Activated CD4-positive, alpha-beta T cell treated with anti-CD3 and anti-CD28 coated beads, Interleukin-10, Interleukin-2, amounts not matched to agents 100 ng/mL and 50 ng/mL, durations not matched to agents 16 hours and 8 hours (primary cell): ENCODE measurements at places on chromosomes 5 and 9.

GRCh38 chr5:113421693-113422092 is 13.1 kb downstream of the TSSK1B start:
- no peak for DNase-seq

DNA sequence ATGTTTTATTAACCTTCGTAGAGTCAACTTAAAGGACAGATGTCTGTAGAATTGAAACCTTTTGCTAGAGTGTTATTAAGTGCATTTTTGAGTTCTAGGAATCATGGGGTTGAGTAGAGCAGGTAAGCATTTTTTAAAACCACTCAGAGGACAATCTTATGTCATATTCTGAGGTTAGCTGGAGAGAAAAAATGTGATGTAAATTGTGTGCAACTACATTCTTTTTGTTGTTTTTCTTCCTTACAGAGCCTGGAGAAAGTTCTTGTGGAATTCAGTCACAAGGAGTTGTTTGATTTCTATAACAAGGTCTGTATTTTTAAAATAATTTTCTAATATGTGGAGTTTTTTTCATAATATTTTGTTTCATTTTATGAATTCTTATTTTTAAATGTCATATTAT is 206.4 kb downstream of the COMMD10 start:
- DNase-seq, result no peak

- no peak for DNase-seq
Measured at GRCh38 chr5:61370506-61370905, 38.4 kb downstream of the ZSWIM6 start.

- no peak for DNase-seq
Measured at GRCh38 chr9:117744856-117745389, 40.7 kb downstream of the TLR4 start.

GRCh38 chr9:125758986-125759763 is 12.0 kb downstream of the PBX3 start:
- DNase-seq, result no peak

- no peak for DNase-seq
Measured at GRCh38 chr5:173016598-173017046, 33.1 kb downstream of the ATP6V0E1 start.

DNA sequence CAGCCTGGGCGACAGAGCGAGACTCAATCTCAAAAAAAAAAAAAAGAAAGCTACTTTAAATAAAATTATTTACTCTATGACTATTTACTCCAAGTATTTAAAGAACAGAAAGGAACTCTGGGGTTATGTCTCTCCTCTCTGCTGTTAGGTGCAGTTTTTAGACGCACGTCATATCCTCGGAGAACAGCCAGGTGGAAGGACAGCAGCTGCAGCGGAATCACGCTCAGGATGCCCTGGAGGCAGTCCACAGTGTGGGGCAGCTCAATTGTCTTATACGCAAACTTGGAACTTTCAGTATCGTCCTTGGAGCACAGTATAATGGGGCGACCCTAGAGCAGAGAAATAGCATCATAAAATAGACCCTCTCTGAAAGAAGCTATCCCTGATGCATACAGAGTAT is 10.4 kb upstream of the MAPK9 start:
- DNase-seq, result no peak

DNA sequence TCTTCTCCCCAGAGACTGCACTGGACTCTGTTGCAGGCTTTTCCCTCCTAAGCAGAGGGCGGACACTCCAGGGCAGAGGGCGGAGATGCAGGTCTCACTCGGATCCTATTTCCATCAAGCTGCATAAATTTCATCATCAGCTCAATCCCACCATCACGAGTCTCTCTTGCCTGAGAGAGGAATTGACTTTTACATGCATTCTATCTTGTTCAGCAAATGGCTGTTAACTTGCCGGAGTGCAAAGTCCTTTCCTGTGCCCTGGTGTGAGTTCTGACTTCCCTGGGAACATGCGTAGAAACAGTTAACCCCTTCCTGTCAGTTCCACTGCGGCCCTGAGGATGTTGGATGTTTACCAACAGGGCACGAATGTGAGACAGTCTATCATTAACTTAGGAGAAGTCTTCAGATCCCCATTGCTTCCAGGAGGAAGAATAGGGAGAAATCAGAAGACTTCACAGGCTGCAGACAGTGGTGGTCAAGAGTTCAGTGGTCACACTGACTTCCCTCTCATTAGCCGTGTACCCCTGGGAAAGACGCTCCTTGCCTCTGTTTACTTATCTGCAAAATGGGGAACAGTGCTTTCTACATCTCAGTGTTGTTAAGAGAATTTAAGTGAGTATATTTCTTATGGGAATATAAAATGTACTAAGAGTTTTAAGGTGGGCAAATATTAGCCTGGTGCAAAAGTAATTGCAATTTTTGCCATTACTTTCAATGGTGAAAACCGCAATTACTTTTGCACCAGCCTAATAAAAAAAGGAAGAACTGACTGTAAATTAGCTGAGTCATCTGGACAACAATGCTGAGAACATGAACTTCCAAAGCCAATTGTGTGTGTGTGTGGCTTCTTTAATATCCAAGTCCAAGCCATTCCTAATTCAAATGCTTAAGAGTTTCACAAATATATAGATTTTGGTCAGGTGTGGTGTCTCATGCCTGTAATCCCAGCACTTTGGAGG is 248.0 kb downstream of the DRD1 start:
- no peak for DNase-seq

- no peak for DNase-seq
Measured at GRCh38 chr5:15283076-15283475, 216.9 kb upstream of the FBXL7 start.

- DNase-seq, result peak; percentile 66
Measured at GRCh38 chr5:138752951-138753793, at the start of gene CTNNA1. Gene CTNNA1 (plus strand): TSS chr5:138753425. CDS start chr5:138781925, 28,500 bp downstream.

- DNase-seq, result no peak
Measured at GRCh38 chr5:137612576-137612975, 113.5 kb upstream of the SPOCK1 start.

- no peak for DNase-seq
Measured at GRCh38 chr5:56639476-56639875, 175.9 kb upstream of the MAP3K1 start.

- peak; percentile 84 for DNase-seq
Measured at GRCh38 chr9:129887334-129888292, 52.4 kb downstream of the USP20 start.

- DNase-seq, result peak; percentile 25
Measured at GRCh38 chr5:135332519-135333150, 66.4 kb downstream of the MACROH2A1 start.

DNA sequence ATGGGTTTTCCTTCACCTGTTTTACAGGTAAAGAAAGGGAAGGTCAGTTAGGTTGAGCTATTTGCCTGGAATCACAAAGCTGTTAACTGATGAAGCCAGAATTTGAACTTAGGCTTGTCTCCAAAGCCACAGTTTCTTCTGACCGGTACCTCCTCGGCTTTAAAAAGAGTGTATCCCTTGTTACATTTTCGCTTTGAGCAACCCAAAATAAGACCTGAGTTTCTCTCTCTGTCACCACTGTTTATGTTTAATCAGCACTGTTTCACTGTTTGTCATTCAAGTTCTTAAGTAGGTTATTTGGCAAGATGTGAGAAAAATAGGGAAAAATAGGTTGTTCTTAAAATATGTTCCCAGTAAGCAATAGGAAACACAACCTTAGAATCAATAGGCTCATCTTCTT is 84.6 kb downstream of the VCAN start:
- peak; percentile 50 for DNase-seq

- DNase-seq, result no peak
Measured at GRCh38 chr5:68802430-68802829, 291.4 kb upstream of the SLC30A5 start.
